Dermis microvascular lymphatic vessel endothelial cell (primary cell): ENCODE measurements at places on chromosomes 4 and X.
A peak's percentile ranks its signal among the peaks of the same experiment; 100 is the strongest.

DNA sequence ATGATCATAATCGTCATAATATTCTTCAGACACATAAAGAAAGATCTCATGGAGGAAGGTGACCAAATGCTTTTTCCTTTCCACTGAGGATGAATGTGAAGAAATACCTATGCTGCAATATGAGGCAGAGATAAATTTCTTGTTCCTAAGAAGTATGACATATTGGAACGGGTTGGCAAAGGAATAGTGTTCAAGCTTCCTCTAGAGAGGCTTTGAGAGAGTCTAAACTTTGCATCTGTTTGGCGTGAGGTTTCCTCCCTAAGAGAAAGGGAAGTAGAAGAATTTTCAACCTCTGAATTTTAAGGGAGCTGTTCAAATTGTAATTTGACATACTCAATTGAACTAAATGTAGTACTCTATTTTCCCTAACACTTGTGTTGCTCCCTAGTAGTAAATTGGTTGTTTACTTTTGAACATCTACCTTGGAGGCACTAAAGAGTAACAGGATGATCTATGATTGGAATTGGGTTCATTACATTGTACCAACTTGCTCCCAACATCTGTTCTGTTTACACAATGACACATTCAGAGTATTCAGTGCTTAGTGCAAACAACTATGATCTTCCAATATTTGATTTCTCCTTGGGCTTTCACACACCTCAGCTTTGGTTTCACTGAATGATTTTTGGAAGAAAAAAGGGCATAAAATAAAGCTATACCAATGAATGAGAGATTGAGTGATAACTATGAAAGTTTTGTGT is 122.0 kb downstream of the CORIN start:
- DNase-seq: no peak

GRCh38 chr4:152247271-152247975 is 288.5 kb downstream of the FBXW7 start:
- no peak for DNase-seq

DNA sequence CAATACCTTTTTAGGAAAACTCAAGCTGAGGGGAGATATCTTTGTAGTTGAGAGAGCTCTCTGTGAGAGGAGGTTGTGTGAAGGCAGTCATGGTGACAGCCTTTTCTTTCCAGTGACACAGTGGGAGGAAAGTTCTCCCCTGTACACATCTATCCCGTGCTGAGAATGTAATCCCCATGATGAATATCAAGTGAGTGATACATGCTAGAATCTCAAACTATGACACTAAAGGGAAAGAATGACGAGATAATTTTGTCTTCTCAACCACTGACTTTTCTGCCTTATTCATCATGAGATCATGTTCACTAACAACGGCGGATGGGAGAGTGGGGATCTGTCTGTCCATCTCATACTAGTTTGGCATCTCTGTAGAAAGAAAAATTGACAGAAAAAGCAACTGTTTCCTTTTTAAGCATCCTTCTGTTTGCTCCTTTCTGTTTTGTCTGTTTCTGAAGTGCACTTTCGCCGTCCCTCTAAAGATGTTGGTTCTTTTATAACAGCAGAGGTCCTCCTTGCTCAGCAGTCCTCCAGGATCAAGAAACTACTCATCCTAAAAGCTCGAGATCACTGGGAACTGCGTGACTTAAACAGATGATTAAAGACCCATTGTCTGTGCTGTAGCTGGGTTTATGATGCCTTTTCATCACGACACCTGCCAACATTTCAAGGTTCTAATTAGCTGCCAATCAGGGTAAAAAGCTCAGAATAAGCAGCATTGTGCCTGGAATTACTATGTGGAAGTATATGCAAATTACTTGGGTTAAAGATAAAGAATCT is 137.6 kb downstream of the DCK start:
- DNase-seq: no peak

DNA sequence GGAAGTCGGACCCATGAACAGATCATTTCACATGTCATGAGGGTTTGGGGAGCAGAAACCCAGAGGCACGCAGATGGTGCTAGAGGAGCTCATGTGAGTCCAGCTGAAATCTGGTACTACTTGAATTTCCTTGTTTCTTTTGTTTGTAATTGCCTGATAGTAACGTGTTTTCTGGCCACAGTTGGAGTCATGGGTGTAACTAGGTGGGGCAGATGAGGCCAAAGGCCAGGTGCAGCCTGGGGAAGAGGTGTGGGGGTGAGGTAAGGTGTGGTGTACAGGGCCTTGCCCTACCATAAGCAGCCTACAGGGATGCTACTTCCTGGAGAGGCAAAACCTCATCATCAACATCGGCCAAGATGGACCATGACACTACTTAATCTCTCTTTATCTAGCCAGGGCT is 271.4 kb downstream of the PTTG2 start:
- no peak for DNase-seq

DNA sequence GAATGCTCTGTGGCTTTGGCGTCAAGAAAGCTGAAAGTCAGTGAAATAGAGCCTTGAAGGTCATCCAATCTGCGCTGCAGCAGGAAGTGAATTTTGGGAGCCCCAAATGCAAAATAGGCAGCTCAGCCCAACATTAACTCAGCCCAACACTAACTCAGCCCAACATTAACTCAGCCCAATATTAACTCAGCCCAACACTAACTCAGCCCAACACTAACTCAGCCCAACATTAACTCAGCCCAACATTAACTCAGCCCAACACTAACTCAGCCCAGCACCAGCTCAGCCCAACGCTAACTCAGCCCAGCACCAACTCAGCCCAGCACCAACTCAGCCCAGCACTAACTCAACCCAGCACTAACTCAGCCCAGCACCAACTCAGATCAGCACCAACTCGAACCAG is 71.5 kb downstream of the SORBS2 start:
- peak; percentile 58 for DNase-seq

DNA sequence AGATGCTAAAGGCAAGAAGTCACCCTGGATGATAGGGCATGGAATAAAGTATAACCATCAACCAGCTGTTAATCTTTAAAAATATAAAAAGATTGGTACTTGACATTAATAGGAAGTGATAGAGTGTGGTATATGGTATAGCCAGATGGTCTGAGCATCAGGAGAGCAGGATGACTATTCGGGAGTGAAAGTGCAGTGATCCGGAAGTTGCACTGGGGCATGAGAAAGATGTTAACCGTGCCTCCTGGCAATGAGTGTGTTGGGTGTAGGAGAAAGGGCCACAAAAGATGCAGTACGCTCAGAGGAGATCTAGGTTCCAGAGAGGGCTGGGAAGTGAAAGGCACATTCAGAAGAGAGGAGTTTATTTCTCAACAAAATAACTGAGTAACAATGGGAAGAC is 65.0 kb downstream of the TSPAN7 start:
- DNase-seq: no peak

DNA sequence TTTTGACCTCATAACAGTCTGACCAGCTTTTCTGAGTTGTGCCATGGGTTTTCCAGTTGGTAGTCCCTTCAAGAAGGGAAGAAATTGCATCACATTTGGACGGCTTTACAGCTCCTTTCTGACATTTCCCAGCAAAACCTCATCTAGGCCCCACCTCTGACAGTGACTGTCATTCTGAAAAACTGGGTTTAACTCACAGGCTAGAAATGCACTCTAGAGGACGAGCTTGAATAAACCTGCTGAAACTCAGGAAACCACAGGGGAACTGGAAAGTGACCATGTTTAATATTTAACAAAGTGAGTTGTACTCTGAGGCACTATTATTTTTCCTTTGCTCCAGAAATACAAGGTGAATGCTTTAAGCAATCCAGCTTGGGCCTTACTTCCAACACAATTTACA is 434.3 kb upstream of the RASGEF1B start:
- DNase-seq: no peak

- no peak for DNase-seq
Measured at GRCh38 chr4:71683309-71683708, 100.6 kb downstream of the GC start.

DNA sequence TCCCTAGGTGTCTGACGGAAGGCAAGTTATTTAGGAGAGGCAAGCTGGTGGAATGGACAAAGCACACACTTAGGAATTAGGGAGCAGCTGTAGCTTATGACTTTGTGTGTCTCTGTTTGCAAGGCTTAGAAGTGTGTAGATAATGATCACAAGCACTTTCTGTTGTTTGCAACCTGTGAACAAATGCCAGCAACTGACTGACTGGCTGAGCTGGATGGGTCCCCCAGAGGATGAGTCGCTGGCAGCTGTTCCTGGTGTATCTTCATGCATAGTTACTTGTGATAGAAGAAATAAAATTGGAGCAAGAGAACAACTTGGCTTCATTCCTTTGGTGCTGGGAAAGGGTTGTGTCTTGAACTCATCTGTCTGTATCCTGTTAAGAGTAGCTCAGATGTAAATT is 64.2 kb upstream of the BEND4 start:
- no peak for DNase-seq

GRCh38 chr4:40211224-40212185 is 14.7 kb downstream of the RHOH start:
- no peak for DNase-seq

DNA sequence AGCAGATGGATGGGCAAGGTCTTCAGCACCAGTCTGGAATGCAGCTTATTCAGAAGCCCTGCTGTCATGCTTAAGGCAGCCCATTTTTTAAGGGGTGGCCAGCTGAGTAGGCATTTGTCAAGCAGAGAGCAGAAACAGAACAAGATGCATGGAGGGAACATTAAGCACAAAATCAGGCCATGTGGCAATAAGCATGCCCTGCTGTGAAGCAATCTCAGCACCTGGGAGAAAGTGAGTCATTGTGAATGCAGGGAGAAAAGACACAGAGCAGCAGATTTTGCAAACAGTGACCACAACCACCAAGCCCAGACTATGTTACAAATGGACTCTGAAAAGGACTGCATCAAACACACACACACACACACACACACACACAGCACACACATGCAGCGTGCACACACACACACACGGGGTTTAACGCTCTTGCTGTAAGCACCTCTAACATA is 94.1 kb upstream of the GALNT7 start:
- no peak for DNase-seq

GRCh38 chr4:105246712-105247111 is 100.0 kb downstream of the TET2 start:
- no peak for DNase-seq

GRCh38 chr4:155759372-155760252 is 791 bp downstream of the GUCY1B1 start:
- DNase-seq: peak; percentile 9

DNA sequence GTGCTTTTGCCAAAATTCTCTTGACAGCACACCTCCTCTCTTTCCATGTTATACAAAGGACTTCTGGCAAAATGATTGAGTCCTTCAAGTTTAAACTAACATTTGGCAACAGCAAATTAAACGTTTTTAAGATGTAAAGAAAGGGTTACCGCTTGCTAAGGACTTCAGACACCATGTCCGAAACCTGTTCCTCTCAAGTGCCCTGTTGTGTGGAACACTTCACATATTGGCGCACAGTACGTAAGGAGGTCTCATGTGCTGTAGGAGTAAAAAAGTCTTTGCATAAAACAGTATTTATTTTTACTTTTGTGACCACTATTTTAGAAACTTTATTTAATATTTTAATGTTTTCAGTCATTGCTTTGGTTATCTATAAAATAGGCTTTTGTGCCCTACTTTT is 33.7 kb upstream of the HPRT1 start:
- DNase-seq: no peak

GRCh38 chr4:42579903-42580302 is 77.0 kb downstream of the ATP8A1 start:
- no peak for DNase-seq

GRCh38 chr4:33911959-33912358 is 2332.4 kb downstream of the ARAP2 start:
- DNase-seq: no peak

GRCh38 chrX:68824565-68825125 is 4.2 kb upstream of the EFNB1 start:
- no peak for DNase-seq

GRCh38 chrX:110142096-110142495 is 139.2 kb downstream of the TMEM164 start:
- DNase-seq: no peak

DNA sequence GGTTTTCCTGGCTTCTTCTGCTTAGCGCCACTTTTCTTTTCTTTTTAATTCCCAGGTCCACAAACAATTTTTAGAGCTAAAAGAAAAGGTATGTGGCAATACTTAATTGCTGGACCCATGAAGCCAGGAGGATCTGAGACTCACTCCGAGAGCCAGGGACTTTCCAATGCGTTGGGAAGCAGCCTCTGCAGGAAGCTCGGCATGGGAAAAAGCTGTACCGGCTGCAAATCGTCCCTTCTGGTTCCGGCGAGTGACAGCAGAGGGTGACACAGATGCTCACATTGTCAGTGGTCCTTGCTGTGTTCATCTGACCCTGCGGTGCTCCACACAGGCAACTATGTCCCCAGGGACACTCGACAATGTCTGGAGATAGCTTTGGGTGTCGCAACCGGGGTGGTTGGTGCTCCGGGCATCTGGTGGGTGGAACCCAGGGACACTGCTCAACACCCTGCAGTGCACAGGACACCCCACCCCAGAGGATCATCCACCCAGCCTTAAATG is 164.0 kb downstream of the PRKX start:
- peak; percentile 11 for DNase-seq

GRCh38 chrX:16436348-16437188 is 213.4 kb upstream of the S100G start:
- peak; percentile 67 for DNase-seq

GRCh38 chrX:11438380-11438723 is 145.1 kb downstream of the AMELX start:
- DNase-seq: no peak

DNA sequence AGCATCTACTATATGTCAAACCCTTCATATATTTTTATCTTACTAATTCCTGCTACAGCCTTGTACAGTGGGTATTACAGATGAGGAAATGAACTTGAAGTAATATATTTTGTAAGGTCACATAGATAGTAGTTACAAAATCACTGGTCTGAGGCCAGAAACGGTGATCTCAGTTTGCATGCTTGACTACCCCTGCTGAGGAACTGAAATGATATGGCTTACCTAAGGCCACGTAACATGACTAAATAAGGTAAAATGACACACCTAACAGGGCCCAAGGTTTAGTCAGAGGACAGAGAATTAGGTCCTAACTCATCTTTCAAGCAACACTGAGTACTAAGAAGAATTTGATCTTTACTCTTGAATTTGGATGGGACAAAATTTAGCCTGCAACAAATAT is 1.5 kb upstream of the COMMD8 start:
- no peak for DNase-seq

DNA sequence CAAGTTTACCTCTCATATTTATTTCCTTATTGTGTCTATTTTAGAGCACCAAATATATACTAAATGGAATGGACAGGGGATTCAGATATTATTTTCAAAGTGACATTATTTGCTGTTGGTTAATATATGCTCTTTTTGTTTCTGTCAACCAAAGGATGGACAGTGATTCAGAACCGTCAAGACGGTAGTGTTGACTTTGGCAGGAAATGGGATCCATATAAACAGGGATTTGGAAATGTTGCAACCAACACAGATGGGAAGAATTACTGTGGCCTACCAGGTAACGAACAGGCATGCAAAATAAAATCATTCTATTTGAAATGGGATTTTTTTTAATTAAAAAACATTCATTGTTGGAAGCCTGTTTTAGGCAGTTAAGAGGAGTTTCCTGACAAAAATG is 6.2 kb downstream of the FGB start:
- DNase-seq: no peak
